Retina (tissue), 1 donor: ENCODE measurements at places on chromosomes 7 and 10.

DNA sequence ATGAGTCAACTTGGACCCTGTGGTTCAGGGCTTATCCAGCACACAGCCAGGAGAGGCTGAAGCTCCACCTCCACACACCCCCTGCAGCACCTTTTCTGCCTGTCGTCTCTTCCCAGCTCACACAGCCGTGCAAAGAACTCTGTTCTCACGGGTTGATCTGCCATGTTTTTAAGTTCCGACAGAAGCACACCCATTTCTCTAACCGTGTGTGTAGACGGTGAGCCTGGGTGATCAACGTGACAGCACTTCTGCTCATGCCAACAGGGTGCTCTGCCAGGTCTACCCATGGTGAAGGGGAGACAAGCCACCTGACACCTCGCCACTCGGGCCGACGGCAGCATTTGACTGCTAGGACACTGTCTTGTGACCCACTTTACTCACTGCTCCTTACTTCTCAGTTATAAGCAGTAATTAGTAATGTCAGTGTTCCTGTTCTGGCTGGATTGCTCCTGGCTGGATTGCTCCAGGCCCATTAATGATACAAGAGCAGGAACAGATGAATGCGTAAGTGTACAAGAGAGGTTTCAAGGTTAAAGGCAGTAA, 90.5 kb downstream of the RNF216 start:
- DNase-seq = peak; percentile 42

DNA sequence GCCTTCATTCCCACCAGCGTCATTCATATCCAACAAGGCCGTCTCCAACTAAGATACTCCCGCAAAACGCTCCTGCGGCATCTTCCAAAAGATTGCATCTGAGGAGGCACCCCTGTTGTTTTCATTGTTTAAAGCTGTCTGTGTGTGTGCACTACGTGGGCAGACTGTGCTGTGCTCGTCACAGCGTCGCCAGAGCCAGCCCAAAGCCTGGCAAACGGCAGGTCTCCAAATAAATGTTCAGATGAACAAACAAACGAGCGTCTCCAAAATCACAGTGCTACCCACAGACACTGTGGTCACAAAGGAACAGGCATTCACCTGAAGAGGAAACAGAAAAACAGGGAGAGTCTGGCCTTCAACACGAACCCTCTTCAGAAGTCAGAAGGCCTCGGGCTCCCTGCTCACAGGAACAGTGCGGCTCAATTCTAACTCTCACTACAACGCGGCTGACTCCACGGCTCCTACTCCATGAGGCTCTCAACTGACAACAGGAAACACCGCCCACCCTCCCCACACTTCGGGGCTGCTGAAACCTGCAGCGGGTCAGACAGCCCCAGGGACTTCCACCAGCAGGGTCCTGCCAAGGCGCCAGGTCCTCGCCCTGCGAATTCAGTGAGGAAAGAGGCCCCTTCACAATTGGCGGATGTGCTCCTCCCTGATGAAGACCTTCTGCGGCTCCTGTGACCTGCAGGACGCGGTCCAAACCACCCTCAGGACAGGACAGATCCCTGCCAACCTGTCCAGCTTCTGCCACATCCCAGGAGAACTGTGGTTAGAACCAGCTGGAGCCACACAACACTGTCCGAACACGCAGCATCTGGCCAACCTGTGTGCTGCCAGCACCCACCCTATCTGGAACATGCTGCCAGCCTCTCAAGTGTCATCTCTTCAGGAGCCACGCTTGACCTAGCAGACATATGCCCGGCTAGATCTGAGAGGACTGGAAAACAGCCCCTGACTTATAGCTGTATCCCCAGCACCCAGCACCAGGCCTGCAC, 36.1 kb downstream of the MAD1L1 start:
- DNase-seq = no peak

DNA sequence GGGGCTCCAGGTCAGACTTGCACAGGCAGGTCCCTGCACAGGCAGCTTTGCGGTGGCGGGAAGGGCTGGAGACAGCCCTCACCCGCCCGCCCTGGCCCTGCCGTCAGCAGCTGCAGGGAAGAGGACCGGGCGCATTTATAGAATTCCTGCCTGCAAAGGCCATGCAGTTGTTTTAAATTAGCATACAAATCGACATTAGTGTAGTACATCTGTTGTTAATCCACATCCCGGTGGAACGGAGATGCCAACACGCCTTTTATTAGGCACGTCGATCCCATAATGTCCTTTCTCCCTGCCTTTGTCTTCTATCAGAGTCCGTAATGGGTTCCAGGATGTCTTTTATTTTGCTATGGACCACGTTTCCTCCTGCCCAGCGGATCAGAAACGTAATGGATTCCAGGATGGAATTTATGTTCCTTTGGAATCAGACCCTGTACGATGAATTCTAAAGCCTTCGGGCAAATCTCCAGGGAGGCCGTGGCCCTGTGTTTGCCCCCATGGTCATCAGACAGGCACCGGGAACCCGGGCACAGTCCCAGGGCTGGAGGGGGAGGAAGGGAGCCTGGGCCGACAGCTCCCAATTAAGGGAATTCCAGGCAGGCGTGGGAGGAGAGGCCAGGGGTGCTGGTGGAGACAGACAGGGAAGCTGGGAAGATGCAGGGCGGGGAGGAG, 123.9 kb downstream of the COL26A1 start:
- DNase-seq = peak; percentile 26

- DNase-seq = no peak
Measured at GRCh38 chr7:7783001-7783400, 64.6 kb upstream of the RPA3 start.

GRCh38 chr7:137898839-137899721, 52.3 kb upstream of the DGKI start:
- peak; percentile 77 for DNase-seq

GRCh38 chr7:18390535-18390907, 105.0 kb upstream of the HDAC9 start:
- DNase-seq = no peak

DNA sequence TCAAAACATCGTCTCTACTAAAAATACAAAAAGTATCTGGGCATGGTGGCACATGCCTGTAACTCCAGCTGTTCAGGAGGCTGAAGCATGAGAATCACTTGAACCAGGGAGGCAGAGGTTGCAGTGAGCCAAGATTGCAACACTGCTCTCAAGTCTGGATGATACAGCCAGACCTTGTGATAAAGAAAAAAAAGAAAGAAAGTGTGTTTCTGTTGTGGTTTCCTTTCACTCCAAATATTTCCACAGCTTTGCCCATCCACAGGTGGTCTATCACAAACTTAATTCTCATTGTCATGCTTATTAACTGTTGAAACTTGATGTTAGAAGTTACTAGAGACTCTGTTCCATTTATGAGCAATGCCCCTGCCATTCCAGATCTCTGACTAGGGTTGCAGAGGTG, 316.0 kb upstream of the SEMA3C start:
- no peak for DNase-seq

GRCh38 chr7:2613098-2613930, 18.5 kb upstream of the TTYH3 start:
- peak; percentile 31 for DNase-seq

DNA sequence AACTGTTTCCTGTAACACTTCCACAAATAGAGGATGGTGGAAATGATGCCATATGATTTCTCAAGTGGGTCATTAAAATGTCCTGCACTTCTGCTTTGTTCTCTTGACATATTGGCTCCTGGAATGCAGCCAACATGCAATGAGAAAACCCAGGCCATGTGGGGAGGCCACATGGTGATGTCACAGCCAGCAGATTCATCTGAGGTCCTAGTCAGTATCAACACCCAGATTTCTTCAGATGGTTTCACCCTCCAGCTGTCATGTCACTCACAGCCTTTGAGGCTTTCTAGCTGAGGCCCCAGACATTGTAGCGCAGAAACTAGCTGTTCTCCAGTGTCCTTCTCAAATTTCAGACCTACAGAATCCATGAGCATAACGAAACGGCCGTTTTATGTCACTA, 102.3 kb upstream of the NUPR2 start:
- no peak for DNase-seq

DNA sequence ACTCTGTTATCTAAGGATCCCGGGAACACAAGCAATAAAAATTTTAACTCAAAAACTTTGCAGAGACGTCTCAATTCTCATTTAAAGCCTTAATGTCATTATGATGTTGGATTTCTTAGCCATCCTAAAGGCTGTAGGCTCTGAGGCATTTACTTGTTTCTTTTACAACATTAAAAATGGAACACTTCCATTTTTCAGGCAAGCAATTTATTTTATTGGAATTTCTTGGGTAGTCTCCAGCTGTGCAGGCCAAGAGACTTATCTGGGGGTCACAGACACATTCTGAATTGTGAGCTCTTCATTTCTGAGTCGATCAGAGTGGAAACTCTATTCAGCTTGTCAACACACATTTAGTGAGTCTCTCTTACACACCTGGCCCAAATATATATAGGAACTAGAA, 48.0 kb upstream of the KIF5B start:
- no peak for DNase-seq

GRCh38 chr10:63611078-63611477, 89.9 kb downstream of the REEP3 start:
- no peak for DNase-seq

GRCh38 chr10:30390207-30390606, 41.1 kb upstream of the MTPAP start:
- DNase-seq = no peak

DNA sequence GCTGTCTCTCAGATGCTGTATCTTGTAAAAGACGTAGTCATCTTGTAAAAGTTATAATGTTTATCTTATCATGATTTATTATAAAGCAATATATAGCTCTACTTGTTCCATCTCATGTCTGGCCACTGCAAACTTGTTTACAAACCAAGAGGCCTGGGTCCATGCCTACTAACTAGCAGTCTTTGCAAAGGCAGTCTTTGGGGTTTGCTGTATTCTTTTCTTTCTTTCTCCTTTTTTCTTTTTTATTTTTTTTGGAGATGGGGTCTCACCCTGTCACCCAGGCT, 272.6 kb downstream of the GATA3 start:
- DNase-seq = no peak

DNA sequence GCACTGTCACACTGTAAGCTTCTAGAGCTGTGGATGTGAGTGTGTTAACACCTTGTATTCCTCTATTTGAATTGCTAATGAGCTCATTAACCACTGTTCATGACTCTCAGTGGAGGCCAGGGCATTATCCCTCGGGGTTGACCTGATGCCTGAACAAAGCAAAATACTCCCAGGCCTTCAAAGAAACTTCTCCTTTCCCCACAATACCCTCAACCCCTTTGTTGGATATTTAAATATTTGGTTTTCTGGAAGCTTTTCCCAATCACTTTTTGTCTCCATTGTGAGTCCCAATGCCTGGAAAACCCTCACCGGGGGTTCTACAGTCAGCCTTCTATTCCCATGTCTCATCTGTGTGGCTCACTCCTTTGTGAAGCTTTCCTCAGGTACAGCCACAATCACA, 780.1 kb downstream of the PHTF2 start:
- DNase-seq = no peak

DNA sequence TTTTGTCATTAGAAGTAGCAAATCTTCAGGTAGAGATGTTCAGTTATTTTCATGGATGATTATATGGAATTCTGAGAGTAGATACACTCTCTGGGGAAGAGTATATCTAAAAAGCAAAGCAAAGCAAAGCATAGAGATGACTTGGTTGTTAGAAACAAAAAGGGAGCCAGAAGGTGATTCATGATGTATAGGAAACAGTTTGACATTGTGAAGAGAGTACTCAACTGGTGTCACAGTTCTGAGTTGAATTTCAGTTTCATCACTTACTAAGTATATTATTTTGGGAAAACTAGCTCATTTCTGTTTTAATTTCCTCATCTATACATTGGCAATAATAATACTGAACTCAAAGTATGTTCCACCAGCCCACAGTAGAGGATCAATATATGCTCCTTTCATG, 86.8 kb downstream of the SEMA3C start:
- no peak for DNase-seq

GRCh38 chr10:9301148-9301547, 1246.7 kb downstream of the GATA3 start:
- DNase-seq = no peak

GRCh38 chr7:145106001-145106400, 270.1 kb upstream of the TPK1 start:
- no peak for DNase-seq

DNA sequence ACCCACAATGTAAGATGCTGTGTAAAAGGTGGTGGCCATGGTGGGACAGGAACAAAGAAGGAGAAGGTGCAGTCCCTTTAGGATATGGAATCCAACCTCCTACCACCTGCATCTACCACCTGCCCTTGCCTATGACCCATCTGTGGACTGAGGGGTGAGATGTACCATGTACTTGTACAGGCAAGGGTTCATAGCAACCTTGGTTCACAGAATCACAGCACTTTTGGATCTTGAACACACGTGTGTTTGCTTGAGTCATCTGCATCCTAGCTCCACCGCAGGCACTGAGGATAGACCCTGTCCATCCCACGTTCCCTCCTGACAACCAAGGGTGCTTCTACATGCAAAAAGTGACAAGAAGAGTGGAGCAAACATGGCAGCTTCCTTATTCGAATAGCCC, 162.3 kb downstream of the GFRA1 start:
- DNase-seq = no peak
